ENCODE measurements at places on chromosomes 7 and 10.

DNA sequence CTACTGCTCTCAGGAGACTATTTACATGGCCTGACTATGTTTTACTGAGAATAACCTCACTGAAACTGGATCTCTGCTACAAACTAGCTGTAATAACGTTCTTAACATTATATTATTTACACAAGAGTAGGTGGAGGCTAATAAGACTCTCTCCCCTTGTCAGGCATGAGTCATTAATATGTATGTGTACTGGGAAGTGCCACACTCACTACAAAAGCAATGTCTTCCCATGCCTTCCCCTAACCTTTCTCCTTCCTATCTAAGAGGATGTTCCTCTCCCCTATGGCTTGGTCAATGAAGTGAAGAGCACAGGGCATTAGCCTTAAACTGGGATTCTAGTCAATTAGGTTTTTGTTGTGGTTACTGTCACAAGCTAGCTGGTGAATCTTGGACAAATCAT lies 147.9 kb downstream of the DGKB start:
- DNase-seq: no peak

DNA sequence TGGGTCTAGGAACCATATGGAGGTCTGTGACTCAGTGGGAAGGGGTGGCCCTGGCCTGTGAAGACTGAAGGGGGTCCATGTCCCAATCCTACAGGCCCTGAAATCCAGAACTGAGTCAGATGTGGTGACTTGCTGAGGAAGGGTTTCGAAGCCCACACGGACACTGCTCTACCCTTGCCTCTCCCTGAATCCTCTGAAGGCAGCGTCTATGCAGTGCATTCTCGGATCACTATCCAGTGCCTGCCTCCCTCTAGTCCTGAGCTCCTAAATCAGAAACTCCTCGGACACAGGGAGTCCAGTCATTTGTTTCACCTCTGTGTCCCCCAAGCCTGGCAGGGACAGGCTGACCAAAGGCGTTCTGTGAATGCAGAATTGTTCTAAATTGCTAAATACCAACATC lies 25.4 kb upstream of the TMEM72 start:
- DNase-seq: no peak

GRCh38 chr10:123408660-123409059 lies 254.5 kb downstream of the BUB3 start:
- DNase-seq: peak; percentile 64

DNA sequence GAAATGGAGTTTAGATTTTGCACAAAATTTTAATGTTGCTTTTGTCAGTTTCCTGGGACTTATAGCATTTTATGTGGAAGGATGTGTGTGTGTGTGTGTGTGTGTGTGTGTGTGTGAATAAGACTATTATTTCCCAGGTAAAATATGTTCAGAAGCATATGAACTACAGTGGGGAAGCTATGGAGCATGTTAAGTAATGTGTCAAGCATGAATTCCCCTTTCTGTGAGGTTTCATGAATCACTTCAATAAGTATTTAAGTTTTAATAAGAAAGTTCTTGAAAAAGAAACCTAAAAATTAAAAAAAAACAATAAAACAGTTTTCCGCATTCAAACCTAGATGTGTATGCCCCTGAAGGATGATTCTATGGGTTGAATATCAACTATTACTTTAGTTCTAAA lies 693 bp downstream of the CREB5 start:
- no peak for DNase-seq

DNA sequence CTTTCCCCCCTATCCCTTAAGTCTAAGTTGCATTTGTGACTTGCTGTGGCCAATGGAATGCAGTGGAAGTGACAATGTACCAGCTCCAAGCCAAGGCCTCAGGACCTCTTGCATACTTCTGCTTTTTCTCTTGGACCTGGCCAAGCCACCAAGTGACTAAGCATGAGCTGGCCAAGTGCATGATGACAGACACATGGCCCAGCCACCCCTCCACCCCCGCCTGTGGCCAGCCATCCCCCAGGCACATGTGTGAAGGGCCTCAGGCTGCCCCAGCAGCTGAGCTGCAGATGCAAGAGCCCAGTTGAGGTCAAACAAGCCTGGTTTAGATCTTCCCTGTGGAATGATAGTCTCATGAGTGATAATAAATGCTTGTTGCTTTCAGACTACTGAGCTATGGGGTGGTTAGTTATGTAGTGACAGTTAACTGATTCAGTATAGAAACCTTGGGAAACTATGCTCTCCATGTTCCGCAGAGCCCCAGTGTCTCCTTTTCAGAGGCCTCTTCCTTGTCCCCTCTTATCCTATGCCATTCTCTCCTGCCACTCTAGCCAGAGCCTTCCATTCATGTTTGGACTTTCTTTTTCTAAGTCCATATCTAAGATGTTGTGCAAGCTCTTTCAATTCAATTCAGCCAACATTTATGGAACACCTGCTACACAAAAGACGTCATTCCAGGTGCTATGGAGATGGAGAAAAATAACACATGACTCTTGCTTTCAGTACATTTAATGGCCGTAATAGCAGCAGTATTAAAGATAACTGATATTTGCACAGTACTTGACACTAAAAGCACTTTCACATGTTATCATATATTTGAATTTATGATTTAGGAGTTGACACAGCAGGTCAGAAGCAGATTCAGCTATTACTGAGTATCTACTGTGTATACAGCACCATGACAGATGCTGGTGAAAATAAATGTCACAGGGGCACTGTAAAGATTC lies 55.5 kb upstream of the LOXL4 start:
- peak; percentile 87 for DNase-seq

GRCh38 chr10:12103802-12104201 lies 25.7 kb upstream of the SEC61A2 start:
- DNase-seq: no peak

DNA sequence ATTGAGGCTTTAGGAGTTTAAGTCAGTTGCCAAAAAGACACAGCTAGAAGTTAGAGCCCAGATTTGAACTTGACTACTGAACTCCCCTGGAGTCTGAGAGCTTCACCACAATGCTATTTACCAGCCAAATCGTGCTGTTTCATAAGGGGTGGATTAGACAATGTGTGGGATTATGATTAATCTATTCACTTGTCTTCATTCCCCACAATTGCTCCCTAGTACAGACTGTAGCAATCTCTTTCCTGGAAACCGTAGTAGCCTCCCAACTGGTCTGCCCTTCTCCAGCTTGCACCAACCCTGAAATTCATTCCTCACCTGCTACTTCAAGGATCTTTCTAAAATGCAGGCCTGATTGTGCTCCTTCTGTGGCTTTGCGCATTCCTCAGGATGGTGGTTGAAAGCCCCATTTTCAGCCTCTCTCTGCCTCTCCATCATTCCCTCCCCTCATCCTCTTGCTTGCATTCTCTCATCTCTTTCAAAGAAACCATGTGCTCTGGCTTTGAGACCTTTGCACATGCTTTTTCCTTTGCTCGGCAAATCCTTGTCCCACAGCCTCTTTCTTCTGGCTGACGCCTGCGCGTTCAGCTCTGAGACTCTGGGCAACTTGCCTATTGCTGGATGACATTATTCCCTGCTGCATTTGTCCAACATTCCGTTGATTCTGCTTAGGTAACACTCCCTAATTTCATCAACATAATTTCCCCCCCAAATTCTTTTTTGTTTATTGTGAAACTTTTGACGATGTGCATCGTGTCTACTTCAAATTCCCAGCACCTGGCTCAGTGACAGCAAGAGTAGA lies 145.1 kb downstream of the ADRA2A start:
- no peak for DNase-seq

Measured in HS-5 (cell line).